ENCODE measurements at places on chromosomes 5 and 9.

DNA sequence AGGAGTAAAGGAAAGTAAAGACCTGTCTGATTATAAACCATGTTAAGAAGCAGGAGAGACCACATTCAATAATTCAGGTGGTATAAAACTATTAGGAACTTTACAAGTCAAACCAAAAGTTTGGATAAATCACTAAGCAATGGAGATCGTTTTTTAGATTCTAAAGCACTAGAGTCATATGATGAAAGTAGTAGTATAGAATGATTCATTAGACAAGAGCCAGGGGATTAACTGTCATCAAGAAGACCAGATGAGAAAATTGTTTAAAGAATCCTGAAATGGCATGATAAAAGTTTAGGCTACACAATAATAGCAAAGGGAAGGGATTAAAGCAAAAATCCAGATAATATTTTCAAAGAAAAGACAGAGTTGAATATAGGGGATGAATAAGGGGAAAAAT, 12.9 kb upstream of the CARNMT1 start:
- no peak for DNase-seq

DNA sequence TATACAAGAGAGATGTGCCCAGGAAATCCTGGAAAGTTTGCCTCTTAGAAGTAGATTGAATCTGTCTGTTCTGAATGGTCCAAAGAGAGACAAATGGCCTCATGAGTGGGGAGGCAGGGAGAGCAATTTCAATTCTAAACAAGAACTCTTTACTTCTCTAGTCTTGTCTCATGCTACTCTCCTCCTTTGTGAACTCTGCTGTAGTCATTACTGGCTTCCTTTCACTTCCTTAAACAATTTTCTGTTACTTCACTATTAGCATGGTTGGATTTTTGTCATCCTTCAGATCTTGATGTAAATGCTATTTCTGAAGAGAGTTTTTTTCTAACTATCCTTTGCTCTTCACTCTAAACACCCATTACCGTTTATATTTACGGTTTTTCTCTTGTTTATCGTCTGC, 54.0 kb upstream of the GRIN3A start:
- DNase-seq: no peak

- no peak for DNase-seq
Measured at GRCh38 chr9:126151686-126152134, 174.9 kb upstream of the MVB12B start.

DNA sequence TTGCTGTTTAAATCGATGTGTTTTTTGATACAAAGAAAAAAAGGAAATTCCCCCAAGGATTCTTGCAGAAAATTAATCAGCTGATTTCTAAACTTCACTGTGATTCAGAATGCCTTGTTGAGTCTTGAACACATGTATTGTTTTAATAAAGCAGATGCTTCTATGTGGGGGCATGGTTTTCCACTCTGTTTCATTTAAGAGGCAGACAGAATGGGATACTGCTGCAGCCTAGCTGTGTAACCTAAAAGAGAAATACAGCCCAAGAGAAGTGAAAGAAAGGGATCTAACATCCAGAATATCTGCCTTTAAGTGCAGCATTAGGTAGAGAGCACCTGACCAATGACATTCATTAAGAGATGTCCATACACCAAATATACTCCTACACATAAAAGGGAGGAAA, 365.1 kb upstream of the CCNH start:
- DNase-seq: no peak

GRCh38 chr5:105034401-105034763, 1471.8 kb upstream of the NUDT12 start:
- no peak for DNase-seq

DNA sequence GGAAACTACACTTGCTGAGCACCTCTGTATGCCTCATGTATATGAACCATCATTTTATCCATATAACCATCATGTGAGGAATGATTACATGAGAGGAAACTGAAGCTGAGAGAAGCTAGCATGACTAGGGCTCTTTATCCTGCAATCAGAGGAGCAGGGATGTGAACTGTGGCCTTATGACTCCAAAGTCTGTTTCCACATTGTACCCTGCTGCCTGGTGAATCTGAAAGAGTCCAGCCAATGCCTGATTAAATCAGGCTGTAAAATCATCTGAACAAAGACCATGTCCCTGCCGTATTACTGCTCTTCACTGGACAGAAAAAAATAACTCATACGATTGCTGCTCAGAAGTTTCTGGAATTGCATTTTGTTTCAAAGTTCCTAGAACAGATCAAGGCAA, 67.0 kb downstream of the LPAR1 start:
- no peak for DNase-seq

GRCh38 chr9:68509689-68510088, 31.0 kb downstream of the TMEM252 start:
- DNase-seq: no peak

- no peak for DNase-seq
Measured at GRCh38 chr9:117624106-117624505, 80.1 kb upstream of the TLR4 start.

GRCh38 chr9:110248361-110248760, 7.9 kb downstream of the TXN start:
- DNase-seq: no peak

GRCh38 chr9:87206064-87206661, 258.9 kb upstream of the GAS1 start:
- no peak for DNase-seq

DNA sequence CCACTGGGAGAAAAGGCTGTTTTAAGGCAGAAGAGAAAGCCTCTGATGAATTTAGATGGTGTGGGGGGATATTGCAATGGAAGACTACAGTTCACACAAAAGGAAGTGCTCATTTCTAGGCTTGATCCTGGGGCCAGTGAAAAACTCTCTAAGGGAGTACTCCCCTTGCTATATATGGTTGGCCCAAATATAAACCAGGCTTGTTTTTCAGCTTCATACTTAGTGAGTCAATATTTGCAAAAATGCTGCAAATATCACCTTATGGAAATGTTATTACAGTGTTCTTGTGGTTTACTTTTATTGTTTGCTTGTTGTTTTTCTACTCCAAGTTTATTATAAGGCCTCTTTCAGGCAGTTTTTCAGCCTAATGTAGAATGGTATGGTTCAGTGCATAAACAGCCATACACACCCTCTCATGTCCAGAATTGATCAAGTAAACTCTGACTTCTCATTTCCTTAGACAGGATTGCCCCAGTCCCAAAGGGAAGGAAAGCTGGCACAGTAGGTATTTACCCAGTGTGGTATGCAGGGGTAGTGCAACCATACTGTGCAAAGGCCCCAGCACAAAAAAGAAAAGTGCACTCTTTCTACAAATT, 115.1 kb downstream of the FEM1C start:
- DNase-seq: no peak

- peak; percentile 75 for DNase-seq
Measured at GRCh38 chr9:128124873-128125579, 2.5 kb downstream of the PTGES2 start.

- no peak for DNase-seq
Measured at GRCh38 chr5:74205767-74206578, 434.6 kb downstream of the ENC1 start.

DNA sequence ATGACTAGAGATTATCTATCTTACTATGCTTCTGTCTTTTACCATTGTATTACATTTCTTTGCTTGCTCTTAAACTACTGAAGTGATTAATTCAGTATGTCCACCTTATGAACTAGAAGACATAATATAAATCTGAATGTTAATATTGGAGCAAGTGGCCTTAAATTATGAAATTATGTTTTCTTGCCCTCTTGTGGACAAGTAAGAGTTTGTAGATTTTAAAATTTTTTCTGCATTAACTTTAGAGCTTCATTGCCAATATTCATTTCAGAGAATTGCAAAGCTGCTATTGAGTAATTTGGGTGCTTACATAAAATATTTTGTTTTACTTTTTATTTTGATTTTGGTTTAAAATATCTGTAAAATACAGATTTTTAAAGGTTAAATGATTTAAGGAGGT, 55.3 kb downstream of the RANBP17 start:
- DNase-seq: no peak

DNA sequence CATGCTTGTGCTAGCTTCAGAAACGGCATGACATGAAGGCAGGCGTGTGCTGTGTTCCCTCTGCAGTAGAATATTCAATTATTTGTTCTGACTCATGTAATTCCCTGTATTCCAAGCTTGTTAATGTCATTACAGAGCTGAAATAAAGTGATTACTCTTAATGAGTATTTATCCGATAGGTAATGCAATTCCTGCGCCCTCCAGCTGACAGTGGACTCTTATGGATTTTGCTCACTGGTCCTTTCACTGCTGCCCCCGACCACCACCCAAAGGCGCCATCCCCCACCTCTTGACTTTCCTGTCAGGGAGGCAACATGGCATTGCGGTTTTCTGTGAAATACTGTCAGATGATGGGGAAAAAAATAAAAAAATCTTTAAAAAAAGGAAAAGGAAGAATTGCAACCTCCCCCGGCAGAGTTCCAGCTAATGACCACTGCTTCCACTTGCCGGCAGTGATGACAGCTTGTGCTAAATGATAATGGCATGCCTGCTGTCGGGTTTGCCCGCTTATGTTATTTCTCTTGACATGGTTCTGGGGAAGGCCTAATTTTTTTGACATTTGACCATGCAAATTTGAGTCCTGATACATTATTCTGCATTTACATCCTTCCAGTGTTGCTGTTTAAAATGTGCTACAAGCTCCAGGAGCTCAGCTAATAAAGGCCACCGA, 335.3 kb upstream of the ADAMTS16 start:
- no peak for DNase-seq

DNA sequence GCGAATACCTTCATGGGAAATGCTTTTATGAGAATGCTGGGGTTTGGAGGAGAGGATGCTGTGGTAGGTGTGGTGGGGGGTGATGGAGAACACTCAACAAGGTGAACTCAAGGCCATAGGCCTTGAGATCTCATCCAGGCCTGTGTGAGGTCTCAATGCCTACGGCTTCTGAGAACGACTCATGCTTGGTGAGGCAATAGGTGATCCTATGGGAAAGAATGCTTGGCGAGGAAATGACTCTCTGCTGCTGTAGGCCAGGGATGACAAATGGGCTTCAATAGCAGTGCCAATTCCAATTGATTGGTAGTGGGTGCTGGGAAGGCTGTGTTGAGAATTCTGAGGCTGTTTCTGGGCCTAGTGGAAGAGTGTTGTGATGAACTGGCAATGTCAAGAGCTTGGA, 280.2 kb upstream of the CLINT1 start:
- no peak for DNase-seq

- DNase-seq: no peak
Measured at GRCh38 chr5:124131466-124131865, 615.0 kb downstream of the ZNF608 start.

DNA sequence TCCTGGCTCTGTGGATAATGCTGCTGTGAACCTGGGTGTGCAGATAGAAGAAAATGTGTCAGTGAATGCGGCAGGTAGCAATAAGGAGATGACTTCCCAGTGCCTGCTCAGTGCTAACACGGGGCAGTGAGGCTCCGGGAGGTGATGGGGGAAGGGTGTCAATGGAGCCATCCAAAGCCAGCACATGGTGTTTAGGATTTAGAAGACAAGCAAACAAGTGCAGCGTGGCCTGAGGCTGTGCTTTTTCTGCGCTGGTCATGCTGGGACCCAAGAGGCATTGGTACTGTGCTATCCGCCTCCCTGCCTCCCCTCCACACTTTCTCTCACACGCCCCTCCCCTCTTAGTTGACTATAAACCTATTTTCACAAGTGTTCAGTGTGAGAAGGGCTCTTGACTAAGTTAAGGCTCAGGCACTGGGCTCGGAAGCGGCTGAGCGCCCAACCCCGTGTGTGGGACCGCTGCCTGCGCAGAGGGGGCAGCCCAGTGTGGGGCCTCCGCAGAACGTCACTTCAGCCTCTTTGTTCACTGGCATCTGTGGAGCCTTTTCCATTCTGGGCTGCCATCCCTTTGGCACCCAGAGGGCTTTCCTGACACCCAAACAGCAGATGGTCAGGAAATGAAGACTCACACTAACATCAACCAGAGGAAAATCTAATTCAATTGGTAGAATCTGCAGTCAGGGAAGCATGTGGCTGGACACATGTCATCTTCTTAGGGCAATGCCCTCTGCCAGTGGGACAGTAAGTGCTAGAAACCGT, 21.8 kb upstream of the NINJ1 start:
- DNase-seq: peak; percentile 97

- no peak for DNase-seq
Measured at GRCh38 chr9:102124465-102124864, 386.0 kb upstream of the GRIN3A start.

- DNase-seq: no peak
Measured at GRCh38 chr9:95206143-95206542, 111.4 kb downstream of the FANCC start.

Data from G401 (cell line).